Adrenal gland (tissue), 19 donors: ENCODE measurements at places on chromosomes 13 and 19. TPM values are rescaled to one million over a fixed set of nuclear protein-coding genes. Genes with fewer than 3 reads are reported as not detected.

Gene COL5A3
- 6.9 TPM for total RNA-seq

Gene TPM4
- total RNA-seq, result 254 TPM

Gene ACER1
- not detected for total RNA-seq

Gene CACNG7
- total RNA-seq, result not detected

GRCh38 chr19:58563823-58564222 lies 5.4 kb upstream of the UBE2M start:
- DNase-seq, result peak; percentile 22

- no peak for DNase-seq
Observed at GRCh38 chr13:37136187-37136586, 30.7 kb upstream of the CSNK1A1L start.

DNA sequence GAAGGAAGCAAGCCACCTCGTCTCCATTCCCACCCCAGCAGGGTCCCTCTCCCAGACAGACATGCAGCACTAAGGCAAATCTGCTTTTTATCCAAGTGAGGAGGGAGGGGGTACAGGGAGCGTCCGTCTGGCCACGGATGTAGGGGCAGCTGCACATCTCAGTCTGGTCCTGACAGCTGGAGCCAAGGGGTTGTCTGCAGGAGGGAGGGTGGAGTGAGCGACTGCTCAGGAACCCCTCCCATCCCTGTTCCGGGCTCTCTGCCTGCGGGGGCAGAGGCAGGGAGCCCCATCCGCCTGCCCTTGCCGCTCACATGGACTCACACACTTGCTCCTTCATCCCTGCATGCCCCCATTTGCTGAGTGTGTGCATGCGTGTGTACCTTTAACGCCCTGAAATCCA lies 2.5 kb downstream of the TMEM190 start:
- no peak for DNase-seq
